ENCODE measurements at places on chromosomes 12 and 14.

- DNase-seq = no peak
Observed at GRCh38 chr12:29738365-29738764, 45.4 kb downstream of the TMTC1 start.

- DNase-seq = no peak
Observed at GRCh38 chr14:89397569-89398230, 19.3 kb downstream of the FOXN3 start.

DNA sequence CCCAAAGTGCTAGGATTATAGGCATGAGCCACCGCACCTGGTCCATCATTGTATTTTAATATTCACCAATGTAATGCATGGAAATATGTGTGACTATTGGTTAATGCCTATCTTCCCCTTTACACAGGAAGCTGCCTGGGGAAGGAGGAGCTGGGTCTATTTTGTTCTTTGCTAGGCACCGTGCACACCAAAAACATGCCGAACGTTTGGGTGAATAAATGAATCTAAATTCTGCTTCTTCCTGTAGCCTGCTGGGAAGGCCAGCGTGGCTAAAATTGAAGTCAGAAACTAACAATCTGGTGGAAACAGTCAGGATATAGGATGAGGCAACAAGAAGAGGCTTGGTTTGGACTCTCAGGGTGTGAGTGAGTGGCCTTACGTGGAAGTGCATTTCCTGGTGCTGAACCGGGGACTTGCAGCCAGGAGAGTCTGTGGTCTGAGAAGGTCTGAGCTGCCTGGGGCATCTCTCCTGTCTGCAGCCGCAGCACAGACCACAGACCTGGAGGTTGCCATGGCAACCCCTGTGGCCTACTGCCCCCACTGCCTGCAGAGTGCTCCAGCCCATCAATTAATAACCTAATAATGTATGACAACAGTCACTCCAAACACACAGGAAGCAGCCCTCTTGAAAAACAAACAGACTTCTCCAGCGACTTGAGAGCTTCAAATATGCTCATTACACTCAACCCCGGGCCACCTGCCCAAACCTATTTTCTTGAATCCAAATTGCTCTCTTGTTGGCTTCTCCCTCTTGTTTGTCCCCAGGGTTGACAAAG is 5.5 kb upstream of the GPR68 start:
- no peak for DNase-seq

- DNase-seq = no peak
Observed at GRCh38 chr12:71000255-71000654, 79.7 kb upstream of the PTPRR start.

GRCh38 chr14:94018308-94018707 is 7.8 kb upstream of the OTUB2 start:
- DNase-seq = no peak

DNA sequence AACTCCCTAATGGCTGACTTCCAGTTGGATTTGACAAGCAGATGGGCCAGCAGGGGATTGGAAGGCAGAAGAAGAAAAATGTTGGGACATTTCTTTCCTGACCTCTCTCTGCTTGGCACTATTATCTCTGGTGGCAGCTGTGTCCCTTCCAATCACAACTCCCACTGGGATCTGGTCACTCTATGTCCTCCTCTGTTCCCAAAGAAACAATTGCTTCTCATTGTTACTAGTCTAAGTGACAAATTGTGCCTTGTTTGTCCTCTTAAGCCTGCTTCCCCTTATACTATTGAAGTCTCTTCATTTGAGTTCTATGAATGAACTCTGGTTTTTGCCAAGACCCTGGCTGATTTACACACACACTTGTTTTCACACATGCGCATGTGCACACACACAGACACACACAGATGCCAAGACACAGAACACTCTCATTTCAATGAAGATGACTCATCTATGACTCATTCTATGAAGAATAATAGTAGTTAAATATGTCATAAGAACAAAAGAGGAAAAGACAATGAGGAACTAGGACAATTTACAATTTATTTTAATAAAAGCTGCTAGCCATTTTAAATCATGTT is 83.0 kb upstream of the FAR2 start:
- DNase-seq = no peak

- DNase-seq = no peak
Observed at GRCh38 chr12:116929885-116930284, 19.1 kb downstream of the FBXW8 start.

- DNase-seq = no peak
Observed at GRCh38 chr12:21813125-21813524, 38.6 kb upstream of the KCNJ8 start.

DNA sequence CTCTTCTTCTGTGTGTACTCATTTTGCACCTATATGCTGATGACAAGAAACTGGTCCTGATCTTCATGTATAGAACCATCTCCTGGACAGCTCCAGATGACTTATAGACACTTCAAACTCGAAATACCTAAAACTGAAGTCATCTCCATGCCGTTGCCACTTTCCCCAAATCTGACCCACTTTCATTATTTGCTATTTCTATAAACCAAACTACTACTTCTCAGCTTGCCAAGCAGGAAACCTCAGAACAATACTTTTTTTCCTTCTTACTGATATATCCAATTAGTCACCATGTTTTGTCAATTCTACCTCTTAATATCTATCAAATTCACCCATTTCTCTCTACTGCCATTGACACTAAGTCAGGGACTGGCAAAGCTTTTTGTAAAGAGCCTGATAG is 14.8 kb downstream of the SGPP1 start:
- DNase-seq = no peak

GRCh38 chr14:103574707-103575285 is 12.0 kb downstream of the COA8 start:
- no peak for DNase-seq

GRCh38 chr14:50061664-50062437 is 54.5 kb downstream of the VCPKMT start:
- peak; percentile 46 for DNase-seq

- peak; percentile 63 for DNase-seq
Observed at GRCh38 chr14:104650057-104650980, 39.1 kb upstream of the INF2 start.

DNA sequence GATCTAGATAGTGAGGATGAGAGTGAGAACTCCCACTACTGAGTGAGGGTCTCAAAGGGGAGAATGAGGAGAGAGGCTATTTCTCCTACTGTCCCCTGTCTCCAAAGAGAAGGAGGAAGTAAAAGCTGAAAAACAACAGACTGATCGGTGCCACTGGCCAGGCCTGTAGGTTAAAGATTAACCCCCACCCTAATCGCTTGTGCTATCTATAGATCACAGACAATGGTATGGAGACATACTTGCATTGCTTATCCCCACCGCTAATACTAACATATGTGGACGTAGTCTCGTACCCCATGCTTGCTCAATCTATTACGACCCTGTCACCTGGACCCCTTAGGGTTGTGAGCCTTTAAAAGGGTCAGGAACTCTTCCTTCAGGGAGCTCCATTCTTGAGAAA is 777.9 kb upstream of the TMEM132C start:
- DNase-seq = no peak

GRCh38 chr12:34384693-34385092 is 362.4 kb downstream of the ALG10 start:
- DNase-seq = no peak

- no peak for DNase-seq
Observed at GRCh38 chr14:23033801-23034497, 751 bp downstream of the PSMB5 start.

DNA sequence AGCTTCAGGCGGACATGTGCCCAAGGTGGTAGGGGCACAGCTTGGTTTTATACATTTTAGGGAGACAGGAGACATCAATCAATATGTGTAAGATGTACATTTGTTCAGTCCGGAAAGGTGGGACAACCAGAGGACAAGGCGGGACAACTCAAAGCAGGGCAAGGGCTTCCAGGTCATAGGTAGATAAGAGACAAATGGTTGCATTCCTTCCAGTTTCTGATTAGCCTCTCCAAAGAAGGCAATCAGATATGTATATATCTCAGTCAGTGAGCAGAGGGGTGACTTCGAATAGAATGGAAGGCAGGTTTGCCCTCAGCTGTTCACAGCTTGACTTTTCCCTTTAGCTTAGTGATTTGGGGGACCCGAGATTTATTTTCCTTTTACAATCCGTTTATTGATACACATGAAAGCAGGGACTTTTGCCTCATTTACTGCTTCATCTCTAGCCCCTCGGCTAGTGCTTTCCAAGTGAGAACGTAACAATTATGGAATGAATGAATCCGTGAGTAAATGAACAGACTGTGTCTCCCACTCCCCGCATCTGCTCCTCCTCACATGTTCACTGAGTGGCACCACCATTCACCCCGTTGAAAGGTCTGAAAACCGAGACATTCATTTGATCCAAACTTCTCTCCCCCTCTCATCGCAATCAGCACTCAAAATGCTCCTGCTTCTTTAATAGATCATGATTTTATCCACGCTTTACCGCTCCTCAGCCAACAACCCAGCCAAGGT is 6.9 kb upstream of the HSPB8 start:
- DNase-seq = no peak

GRCh38 chr14:23360496-23360895 is 4.5 kb downstream of the EFS start:
- DNase-seq = no peak

DNA sequence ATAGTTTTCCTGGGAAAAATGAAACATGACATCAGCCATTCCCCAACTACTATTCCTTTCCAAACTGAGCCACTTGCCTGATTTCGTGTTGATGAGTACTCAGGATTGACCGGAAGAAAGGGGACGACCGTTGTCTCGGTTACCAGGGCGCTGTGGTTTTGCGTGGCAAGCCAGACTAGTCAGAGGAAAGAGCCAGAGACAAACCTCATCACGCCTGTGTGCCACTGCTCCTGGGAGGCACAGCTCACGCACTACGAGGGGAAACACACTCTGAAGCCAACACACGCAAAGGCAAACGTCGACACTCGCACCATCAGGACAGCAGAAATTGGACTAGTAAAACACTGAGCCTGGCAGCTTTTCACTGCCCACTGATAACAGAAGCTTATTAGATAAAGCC is 35.0 kb downstream of the GIT2 start:
- no peak for DNase-seq

DNA sequence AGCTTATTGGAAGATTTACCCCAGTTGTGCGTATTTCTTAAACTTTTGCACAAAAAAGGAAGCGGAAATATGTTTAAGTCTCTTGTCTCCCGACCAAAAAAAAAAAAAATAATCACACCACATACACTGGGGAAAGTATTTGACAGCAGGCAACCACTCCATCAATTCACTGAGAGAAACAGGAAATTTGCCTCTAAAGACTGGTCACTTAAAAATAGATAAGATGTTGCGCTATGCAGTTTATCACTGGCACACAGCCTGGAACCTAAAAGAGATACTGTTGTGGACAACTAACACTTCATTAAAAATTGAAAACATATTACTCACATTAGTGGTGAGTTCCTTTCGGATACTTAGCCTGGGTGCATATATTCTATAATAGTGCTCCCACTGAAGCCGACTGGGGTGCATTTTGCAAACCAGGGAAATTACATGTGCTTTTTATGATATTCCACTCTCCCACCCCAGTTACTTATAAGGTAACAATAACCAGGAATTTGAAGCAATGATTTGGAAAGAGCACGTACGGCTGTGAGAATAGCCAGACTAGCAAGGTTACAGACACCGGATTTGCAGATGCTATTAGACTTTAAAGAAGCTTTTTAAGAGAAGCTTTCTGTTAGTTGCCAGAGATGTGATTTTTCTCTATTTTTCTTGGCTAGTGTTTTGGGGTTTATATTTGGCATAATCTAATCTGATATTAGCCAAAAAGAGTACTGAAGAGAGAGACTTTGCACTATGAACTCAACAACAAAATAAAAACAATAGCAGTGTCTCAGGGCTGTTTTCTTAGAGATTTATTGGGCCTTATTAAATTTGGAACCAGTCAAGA is 311.5 kb downstream of the NOVA1 start:
- DNase-seq = no peak

DNA sequence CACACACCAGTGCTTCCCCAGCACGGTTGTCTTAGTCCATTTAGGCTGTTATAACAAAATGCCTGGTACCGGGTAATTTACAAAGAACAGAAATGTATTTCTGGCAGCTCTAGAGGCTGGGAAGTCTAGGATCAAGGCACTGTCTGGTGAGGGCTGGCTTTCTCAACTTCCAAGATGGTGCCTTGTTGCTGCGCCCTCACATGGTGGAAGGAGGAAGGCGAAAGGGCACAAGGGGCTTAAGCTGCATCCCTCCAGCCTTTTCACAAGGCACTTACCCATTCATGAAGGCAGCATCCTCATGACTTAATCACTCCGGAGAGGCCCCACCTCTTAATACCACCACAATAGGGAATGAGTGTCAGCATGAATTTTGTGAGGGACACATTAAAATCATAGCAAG is 155.5 kb downstream of the SLC15A5 start:
- no peak for DNase-seq

DNA sequence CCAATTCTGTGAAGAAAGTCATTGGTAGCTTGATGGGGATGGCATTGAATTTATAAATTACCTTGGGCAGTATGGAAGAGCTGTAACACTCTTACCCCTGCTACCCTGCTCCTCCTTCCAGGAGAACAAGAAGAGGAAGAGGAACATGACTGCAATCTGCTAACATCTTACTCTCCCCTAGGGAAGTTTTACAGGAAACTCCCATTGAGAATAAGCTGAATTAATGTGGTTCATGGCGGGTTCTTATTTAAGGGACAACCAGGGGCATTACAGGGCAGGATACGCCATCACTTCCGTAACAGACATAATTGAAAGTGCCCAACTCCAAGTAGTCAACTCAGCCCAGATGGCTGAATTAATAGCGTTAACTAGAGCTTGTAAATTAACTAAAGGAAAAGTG is 9.4 kb upstream of the PSMC1 start:
- no peak for DNase-seq

- no peak for DNase-seq
Observed at GRCh38 chr12:32395026-32395425, 4.3 kb upstream of the FGD4 start.

- no peak for DNase-seq
Observed at GRCh38 chr14:96233661-96234060, 22.3 kb upstream of the BDKRB1 start.

GRCh38 chr14:76373456-76373855 is 2.5 kb upstream of the ESRRB start:
- DNase-seq = no peak

DNA sequence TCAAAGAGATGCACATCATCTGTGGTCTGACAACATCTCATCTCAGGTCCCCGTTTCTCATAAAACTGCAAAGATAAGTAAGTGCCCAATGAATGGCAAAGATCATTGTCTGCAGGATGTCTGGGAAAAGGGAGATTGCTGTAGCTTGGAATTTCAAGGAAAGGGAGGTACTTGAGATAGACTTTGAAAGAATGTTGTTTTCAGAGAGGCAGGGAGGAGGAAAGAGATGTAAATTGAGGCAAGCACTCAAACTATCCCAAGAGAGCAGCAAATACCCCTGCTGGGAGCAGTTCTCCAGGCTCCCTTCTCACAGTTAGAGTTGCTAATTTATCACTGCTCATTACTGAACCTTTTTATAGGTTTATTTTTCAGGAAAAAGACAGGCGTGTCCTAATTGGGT is 107.1 kb downstream of the MYRFL start:
- DNase-seq = no peak

GRCh38 chr12:92550661-92551060 is 152.1 kb upstream of the PLEKHG7 start:
- DNase-seq = no peak

GRCh38 chr12:25764892-25765291 is 193.6 kb upstream of the RASSF8 start:
- DNase-seq = no peak

All from activated CD4-positive, alpha-beta T cell treated with anti-CD3 and anti-CD28 coated beads, Interleukin-2, amount 50 U/mL, for 4 hours (primary cell).